ENCODE measurements at places on chromosomes 6 and 20. TPM values are rescaled to one million over a fixed set of nuclear protein-coding genes. Genes with fewer than 3 reads are reported as not detected.

C20orf141 gene
- total RNA-seq, result not detected

MEP1A gene
- not detected for total RNA-seq

OR2B6 gene
- not detected for total RNA-seq

DEFB121 gene
- not detected for total RNA-seq

SCRT2 gene
- total RNA-seq, result not detected

PSORS1C2 gene
- total RNA-seq, result not detected

Measured in smooth muscle cell of the coronary artery (primary cell).